ENCODE measurements at places on chromosomes 7 and 10.
A peak's percentile ranks its signal among the peaks of the same experiment; 100 is the strongest.

DNA sequence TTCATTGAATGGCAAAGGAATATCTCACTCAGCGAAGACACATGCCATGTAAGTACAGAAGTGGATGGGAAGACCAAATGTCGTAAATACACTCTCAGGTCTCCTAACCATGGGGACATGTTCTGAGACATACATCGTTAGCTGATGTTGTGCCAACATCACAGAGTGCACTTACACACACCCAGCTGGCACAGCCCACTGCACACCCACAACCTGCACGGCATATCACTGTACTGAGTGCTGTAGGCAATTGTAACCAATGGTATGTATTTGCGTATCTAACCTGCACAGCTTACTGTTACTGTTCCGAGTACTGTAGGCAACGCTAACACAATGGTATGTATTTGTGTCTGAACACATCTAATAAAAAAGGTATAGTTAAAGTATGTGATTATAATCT lies 550.4 kb downstream of the PTPRN2 start:
- no peak for DNase-seq

DNA sequence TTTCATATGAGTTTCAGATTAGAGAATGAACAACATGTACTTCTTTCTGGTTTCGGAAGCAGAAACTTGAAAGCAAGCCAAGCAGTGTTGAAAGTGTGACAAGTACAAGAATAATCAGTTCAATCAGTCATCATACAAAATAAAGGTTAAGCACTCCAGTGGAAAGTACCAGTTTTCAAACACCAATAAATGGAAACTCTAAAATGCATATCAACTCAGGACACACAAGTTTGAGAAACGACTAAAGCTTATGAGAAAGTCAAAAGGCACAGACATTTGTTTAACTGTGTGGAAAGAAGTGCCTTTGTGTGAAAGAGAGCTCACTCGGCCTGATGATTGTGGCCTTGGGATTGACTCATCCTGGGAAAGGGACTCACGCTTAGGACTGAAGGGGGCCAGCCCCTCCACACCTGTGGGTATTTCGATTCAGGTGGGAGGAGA lies 60.6 kb upstream of the AKR1C1 start:
- no peak for DNase-seq

DNA sequence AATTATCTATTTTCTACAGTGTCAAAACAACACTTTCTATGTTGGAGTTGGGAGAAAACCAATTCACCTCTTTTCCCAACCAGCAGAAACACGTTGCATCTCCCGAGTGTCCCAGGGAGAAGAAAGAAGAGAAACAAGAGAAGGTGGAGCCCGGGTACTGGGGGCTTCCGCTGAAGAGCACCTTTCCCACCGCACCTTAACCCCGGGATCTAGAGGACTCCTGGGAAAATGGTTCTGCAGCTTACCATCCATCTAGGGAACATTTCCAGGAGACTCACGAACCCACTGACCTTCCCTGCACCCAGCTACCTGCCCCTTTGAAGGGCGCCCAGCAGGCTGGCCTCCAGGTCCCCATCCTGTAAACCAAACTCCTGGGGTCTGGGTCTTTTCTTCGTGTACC lies 346.8 kb downstream of the TCERG1L start:
- DNase-seq = no peak

GRCh38 chr7:146542101-146542500 lies 425.5 kb downstream of the CNTNAP2 start:
- DNase-seq = no peak

GRCh38 chr7:87870471-87870870 lies 5.7 kb downstream of the SLC25A40 start:
- no peak for DNase-seq

- no peak for DNase-seq
Observed at GRCh38 chr10:53690524-53691240, 918.1 kb upstream of the MBL2 start.

- no peak for DNase-seq
Observed at GRCh38 chr7:155490697-155491628, 33.0 kb downstream of the EN2 start.

GRCh38 chr10:103885617-103886016 lies 30.2 kb upstream of the SH3PXD2A start:
- no peak for DNase-seq

- no peak for DNase-seq
Observed at GRCh38 chr7:36562121-36562520, 162.2 kb downstream of the AOAH start.

- no peak for DNase-seq
Observed at GRCh38 chr7:156580036-156580435, 60.5 kb upstream of the RNF32 start.

DNA sequence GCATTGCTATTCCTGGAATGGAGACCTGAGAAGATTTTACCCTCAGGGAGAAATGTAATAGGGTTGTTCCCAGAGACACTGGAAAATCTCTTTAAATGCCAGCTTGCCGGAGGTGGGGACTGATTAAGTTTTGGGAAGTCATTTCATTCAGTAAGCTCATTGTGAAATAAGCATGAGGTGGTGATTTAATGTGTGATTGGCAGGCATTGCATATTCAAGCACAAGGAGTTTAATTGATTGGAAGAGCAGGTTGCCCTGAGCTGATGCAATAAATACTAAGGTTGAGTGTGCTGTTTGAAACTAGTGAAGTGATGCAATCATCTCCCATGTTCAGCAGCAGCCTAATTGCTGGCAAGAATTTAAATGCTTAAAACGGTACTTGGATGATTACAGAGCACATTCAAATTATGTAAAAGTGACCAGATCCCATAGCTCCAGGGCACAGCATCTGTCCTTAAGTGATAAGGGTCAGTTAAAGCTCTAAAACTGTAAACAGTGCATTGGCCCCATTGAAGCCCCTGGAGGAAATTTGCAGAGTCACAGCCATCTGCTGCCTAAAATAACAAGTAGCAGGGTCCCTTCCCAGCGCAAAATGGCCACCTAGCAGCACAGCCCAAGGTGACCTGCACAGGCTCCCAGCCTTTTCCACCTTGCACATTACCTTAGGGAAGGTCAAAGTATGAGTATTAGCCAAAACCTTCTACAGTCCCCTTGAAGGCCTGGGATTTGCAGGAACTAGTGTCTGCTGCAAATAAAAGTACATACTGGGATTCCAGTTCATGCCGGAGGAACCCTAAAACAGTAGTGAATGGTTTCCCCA lies 92.1 kb downstream of the CCDC71L start:
- DNase-seq = peak; percentile 19

DNA sequence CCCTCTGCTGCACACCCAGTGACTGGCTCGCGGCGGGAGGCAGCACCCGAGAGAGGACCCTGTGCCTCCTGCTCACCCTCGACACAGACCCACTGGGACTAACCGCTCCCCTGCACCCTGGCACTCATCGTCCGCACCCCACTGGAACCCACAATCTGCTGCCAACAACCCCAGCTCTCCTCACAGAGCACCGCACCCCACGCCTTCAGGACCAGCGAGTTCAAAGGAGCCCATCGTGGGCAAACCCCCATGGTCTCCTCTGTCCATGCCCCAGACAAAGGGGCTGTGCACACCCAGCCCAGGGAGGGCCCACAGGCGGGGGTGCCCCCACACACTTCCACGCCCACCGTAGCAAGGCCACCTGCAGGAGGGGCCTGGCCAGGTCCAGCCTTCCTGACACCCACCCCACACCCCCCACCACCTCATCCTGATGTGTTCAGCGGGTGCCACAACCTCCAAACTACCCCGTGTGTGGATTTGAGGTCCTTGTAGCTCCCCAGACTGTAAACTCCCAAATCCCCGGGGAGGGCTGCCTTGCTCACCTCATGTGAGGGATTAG lies 14.0 kb downstream of the RASGEF1A start:
- no peak for DNase-seq

DNA sequence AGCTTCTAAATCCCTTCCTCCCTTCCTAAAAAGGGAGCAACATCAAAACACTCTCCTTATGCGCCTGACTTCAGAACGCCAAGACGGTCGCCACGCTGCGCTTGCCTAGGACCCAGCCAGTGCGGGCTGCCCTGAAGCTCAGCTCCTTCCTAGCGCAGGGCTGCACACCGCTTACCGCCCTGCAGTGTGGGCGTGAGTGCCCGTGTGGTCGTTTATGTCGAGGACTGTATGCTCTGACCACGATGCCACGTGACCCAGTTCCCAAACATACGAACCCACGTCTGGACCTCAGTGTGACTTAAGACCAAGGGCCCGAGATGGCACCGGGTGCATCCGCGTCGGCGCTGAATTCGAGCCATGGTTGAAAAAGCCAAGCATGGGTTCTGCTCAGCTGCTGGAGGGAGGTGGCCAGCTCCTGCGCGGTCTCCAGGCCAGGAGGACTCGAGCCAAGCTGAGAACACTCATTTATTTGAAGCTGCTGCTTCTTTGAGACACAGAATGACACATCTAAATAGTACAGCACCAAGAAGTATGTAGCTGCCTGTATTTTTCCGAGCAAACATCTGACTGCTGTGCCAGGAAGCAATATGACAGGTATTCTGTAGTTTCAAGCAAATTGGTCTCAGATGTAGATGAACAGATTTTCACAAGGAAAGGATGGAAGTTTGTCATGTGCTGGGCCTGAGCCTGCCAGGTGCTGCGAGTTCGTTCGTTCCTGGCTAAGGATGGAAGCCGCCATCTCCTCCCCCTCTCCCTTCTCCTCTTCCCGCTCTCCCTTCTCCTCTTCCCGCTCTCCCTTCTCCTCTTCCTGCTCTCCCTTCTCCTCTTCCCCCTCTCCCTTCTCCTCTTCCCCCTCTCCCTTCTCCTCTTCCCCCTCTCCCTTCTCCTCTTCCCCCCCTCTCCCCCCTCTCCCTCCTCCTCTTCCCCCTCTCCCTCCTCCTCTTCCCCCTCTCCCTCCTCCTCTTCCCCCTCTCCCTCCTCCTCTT lies 184.7 kb downstream of the EBF3 start:
- no peak for DNase-seq
